ENCODE measurements at places on chromosomes 5 and 9.

DNA sequence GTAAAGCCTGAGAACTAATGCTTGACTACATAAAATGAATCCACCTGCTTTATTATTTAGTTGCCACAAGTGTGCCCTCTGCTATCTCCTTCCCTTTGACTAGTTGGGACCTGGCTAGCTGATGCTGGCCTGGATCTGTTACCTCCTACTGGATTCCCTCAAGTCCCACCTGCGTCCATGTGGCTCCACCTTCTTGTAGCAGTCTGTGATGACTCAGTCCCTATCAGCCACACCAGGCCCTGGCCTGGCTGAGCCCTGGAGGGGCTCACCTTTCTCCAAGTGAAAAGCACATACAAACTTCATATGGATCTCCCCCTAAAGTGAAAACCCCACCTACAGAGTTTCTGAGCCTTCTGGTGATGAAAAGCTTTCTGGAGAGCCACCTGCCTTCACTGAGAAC lies 611.4 kb downstream of the SEMA5A start:
- no peak for DNase-seq

DNA sequence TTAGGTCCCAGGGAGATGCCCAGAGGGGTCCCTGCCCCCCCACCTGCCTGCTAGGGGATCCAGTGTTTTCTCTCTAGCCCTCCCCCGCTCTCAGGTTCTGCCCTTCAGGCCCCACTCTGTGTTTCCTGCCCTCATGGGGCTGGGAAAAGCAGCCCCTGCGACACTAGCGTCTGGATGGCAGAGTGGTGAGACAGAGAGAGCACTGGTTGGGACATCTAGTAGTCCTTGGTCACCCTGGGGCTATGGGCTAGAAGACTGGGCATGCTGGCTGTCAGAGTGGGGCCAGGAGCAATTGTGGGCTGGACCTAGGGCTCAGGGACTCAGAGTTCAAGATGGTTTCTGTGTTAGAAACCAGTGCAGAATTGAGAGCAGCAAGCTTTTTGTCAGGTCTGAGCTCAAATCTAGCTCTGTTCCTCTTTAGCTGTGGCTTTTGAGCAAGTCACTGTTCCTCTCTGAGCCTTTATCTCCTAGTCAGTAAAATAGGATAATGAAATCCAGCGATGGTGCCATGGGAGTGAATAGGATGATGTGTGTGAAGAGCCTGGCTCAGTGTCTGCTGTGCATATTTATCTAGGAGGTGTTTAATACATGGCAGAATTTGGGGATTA lies 39.0 kb downstream of the RGS3 start:
- no peak for DNase-seq

DNA sequence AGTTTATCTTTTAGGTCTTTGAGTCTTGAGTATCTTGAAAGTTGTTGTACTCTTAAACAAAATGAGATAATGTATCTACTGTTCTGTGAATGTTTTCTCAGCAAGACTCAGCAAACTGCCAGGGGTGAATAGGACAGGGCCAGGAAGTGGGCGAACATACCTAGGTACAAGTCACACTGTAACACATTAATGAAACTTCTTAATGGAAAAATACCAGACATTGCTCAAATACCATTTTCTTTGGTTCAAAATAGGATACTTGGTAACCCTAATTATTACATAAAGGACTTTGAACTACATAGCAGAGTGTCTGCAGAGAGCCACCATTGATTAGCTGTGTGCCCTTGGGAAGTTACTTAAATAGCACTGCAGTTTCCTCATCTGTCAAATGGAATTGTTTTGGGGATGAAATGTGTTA lies 197.5 kb downstream of the ARHGEF28 start:
- no peak for DNase-seq

GRCh38 chr5:2556375-2556966 lies 195.0 kb downstream of the IRX2 start:
- no peak for DNase-seq

DNA sequence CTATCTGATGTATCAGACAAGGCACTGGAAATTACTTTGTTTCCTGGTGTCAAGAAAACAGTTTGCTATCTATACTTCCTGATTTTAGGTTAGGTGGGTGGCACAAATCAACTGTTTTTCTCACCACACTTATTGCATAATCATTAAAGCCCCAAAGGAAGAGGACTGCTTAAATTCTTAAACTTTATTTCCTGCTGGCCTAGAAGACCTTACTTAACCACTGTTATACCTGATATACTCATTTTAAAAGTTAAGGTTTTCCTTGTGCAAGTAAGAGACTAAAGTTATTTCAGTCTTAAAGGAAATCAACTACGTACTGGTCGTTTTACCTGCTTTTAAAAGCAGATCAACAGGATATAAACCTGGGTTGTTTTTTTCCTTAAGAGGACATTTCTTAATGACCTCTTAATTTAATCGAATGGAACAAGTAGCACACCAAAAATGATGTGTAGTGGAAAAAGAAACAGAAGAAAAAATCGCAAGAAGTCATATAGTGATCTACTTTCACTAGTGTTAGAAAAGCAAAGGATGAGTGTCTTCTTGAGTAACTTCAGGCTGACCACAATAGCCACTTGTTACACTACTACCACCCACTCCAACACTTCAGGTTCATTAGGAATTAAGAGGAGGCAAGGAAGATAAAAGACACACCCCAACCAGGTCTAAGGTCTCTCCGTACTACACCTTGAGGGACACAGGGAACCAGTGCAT lies 974 bp downstream of the CLINT1 start:
- no peak for DNase-seq
